NCI-H1105 (cell line): ENCODE measurements at places on chromosomes 5 and 9.

GRCh38 chr5:151137067-151137825, 20.3 kb downstream of the ANXA6 start:
- no peak for DNase-seq

DNA sequence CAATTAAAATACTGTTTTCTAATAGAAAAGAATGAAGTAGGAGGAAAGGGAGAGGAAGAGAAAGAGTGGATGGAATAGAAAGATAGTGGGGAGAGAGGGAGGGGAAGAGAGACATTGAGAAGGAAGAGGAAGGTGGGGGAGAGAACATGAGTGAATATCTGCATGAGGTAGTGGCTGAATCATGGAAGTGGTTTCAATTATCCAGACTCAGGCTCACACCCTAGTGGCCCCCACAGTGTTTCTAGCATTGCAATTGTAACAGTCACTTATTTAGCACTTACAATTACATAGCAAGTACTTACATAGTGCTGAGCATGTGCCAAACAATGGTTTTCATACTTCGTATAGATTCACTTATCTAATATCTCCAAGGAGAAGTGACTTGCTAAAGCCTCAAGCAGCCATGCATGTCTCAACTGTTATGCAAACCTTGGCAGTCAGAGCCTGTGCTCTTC, 72.7 kb downstream of the CAST start:
- no peak for DNase-seq

GRCh38 chr5:131542723-131543122, 92.3 kb downstream of the RAPGEF6 start:
- no peak for DNase-seq

DNA sequence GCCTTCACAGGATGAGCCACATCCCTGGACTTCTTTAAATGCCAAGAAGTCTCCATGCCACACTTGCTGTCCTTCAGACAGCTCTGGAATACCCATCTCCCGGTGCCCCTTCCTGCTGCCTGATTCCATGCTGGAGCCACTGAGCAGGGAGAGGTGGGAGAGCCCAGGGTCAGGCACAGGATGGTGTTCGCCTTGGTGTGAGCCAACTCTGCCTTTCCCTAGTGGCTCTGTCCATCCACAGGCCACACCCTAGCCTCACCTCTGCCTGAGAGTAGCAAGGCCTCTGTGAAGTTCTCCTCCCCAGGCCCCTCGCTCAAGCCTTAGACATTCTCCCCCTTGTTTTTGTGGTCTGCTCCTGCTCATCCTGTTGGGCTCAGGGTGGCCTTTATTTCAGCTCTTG, 54.2 kb upstream of the ANGPTL2 start:
- no peak for DNase-seq

DNA sequence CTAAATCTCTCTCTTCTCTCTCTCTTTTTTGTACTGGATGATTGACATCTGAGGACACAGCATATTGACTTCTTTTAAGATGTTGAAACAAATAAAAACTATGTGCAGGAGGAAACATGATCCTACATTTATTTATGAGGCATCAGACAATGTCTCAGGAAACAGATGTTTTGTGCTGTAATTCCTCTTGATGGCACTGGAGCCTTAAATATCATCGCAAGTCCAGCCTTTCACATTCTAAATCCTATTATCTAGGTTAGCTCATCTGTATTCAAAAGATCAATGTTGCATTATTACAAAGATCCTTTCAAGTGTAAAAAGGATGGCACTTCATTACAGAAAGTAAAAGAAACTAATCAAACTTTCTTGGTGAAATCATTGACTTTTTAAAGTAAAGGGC, 63.9 kb downstream of the MAT2B start:
- no peak for DNase-seq

DNA sequence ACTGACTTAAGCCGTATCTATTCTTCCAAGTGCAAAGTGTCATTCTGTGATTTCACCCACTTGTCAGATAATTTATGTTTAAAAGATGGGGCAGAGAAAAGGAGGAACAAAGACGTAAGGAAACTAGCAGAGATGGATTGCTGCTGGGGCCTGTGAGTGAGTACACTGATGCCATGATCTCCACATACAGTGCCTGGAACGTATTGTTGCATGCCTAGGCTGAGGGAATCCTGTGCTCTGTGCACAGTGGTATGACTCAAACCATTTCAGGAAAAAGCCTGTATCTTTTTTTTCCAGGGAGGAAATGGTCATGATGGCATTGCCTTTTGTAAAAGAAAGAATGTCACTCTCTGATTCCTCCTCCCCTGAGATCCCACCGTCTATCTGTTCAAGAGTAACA, 359.5 kb upstream of the ADAMTS16 start:
- DNase-seq = no peak

DNA sequence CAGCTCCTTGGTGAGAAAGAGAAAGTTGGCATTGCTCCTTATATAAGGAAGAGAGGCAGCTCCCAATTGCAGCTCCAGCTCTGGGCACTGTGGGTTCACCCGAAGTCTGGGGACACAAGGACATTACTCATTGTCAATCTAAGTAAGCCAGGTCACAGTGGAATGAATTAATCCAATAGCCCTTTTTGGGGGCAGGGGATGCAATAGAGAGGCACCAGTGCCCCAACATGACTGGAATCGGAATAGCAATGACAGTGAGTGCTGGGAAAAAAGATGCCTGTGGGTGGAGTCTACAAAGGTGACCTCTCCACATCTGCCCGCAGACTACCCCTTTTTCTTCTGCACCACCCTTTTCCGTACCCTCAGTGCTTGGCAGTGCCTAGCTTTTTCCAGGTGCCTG, 11.1 kb upstream of the NEUROG1 start:
- DNase-seq = no peak

GRCh38 chr5:149271716-149272563, at the start of gene AFAP1L1:
Gene AFAP1L1 (plus strand): TSS chr5:149271859. CDS start chr5:149271969, 110 bp downstream.
- no peak for DNase-seq

- no peak for DNase-seq
These were observed 34.6 kb downstream of the TNFAIP8 start for GRCh38 chr5:119390404-119390803.
